Activated CD8-positive, alpha-beta memory T cell treated with anti-CD3 and anti-CD28 coated beads for 1 hour (primary cell): ENCODE measurements at places on chromosomes 5 and 9.

DNA sequence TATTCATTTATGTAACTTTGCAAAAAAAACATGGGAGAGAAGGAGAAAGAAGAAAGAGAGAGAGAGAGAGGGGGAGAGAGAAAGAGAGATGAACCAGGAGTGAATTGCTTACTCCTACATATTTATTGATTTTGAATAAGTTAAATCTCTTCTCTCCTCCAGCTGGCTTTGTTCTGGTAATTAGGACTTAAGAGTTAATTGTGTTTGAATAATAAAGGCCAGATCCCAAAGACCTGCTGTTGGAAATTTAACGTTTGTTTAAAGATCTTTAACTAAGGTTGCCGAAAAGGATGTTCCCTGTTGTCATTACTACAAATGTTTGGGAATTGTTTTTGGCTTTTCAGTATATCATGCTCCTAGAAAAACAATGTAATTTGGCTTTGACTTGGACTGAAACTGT lies 473.0 kb downstream of the TUSC1 start:
- DNase-seq: no peak

- DNase-seq: peak; percentile 62
These were observed 29.8 kb upstream of the HMCN2 start for GRCh38 chr9:130235558-130236435.

DNA sequence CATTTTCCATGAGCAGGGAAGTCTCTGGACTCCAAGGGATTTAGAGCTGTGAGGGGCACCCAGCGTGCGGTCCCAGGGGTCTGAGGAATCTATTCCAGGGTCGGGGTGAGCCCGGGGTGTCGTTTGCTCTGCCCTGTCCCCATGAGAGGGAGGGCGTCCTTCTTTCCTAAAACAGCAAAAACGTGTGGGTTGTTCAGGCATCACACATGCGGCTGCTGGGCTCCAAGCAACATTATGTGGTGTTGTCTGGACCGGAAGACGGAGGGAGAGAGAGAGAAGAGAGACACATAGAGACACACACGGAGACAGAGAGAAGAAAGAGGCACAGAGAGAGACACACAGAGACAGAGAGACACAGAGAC lies 42.7 kb upstream of the COL5A1 start:
- DNase-seq: no peak

DNA sequence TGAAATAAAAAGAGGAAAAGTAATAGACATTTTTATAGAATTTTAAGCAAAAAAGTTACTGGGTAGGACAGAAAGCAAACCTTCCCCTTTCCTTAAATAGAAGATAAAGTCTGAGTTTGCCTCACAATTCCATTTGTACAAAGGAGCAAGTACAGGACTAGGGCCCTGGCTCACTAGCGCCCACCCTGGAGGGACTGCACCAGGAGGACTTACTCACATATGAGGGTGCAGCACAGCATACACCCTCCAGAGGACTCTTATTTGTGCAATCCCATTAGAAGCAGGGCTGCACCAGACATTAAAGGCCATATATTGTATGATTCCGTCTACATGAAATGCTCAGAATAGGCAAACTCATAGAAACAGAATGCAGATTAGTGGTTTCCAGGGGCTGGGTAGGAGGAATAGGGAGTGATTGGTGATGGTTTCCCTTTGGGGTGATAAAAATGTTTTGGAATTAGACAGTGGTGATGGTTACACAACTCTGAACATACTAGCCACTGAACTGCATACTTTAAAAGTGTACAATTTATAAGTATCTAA lies 4.5 kb downstream of the REEP5 start:
- DNase-seq: no peak

- peak; percentile 26 for DNase-seq
These were observed 47.6 kb downstream of the ACO1 start for GRCh38 chr9:32431940-32432555.

DNA sequence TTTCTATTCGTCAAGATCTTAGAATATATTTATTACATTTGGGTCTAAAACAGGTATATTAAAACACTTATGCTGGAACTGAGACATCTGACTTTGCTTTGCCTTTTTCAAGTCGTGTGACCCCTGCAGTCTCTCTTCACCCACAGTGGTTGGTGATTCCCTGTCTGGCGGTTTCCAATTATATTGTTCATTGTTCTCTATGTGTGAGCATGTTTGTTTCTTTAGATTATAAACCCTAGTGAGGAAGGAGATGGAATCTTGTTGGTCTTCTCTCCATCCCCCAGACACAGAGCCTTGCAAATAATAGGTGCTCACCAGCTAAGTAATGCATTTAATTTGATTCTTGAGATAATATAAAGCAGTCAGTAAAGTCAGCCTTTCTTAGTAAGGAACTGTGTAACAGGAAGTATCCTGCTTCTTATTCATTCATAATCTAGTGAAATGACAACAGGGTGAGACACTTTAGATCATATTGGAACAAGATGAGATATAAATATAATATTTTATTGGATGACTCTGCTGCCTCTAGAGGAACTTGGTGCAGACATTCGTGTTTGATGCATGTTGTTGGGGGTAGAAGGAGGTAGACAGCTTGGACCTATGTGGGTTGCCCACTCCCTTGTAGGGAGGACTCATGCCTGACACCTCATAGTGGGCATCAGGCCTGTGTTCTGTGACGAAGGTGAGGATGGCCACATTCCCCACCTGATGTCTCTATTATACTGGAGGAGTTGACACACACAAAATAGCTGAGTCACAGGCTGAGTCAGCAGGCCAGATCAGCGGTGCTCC lies 88.1 kb downstream of the FGF1 start:
- DNase-seq: no peak

DNA sequence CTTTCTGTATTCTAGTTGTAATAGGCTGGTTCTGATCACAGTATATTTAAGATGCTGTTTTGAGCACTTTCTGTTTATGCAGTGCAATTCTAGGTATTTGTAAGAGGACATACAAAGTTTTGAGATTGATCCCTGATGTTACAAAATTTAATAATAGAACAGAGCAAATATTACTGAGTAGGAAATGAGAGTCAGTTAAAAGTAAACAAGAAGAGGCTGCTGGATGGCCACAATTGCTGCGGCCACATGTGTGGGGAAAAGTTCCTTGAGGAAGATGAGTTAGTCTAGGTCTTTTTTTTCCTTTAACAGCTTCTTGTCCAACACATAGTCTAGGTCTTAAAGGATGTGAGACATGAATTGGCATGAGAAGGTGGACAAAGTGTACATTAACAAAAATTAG lies 11.3 kb downstream of the EHMT1 start:
- DNase-seq: no peak

- DNase-seq: no peak
These were observed 8.4 kb downstream of the GFI1B start for GRCh38 chr9:132986640-132987620.

- DNase-seq: no peak
These were observed 3.9 kb downstream of the EBF1 start for GRCh38 chr5:159095866-159096242.

GRCh38 chr5:35442885-35443639 lies 174.6 kb upstream of the SPEF2 start:
- no peak for DNase-seq

- peak; percentile 9 for DNase-seq
These were observed 43.1 kb downstream of the TMEM174 start for GRCh38 chr5:73215891-73216610.

- no peak for DNase-seq
These were observed 344.3 kb upstream of the ARRDC3 start for GRCh38 chr5:91727463-91727862.

- DNase-seq: no peak
These were observed 14.5 kb upstream of the FAM170A start for GRCh38 chr5:119614838-119615237.

GRCh38 chr9:98326459-98327248 lies 71.2 kb upstream of the TBC1D2 start:
- no peak for DNase-seq

- no peak for DNase-seq
These were observed 4.5 kb downstream of the RNF208 start for GRCh38 chr9:137217276-137218211.

GRCh38 chr5:132372127-132372526 lies 2.6 kb downstream of the SLC22A5 start:
- DNase-seq: no peak

- DNase-seq: no peak
These were observed 141.9 kb upstream of the EFNA5 start for GRCh38 chr5:107812570-107813141.
